ENCODE measurements at places on chromosomes 5 and 9.

- DNase-seq, result no peak
Measured at GRCh38 chr5:81767938-81768337, 17.0 kb upstream of the SSBP2 start.

DNA sequence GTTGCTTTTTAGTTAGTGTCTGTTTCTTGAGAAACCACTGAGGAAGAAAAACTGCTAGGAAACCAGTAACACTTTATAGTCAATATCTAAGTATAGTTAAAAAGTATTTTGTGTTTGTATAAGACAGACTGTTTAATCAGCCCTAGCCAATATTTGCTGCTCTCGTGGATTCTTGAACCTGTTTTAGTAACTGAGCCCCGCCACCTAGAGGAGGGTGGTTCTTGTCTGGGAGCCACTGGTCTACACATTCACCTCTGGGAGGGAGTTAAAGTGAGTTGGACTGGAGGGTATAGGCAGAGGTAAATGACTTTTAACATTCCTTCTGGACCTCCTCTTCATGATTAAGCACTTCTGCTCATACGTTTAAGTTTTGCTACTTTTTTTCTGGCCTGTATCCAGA, 117.2 kb downstream of the SPATA31D1 start:
- no peak for DNase-seq

DNA sequence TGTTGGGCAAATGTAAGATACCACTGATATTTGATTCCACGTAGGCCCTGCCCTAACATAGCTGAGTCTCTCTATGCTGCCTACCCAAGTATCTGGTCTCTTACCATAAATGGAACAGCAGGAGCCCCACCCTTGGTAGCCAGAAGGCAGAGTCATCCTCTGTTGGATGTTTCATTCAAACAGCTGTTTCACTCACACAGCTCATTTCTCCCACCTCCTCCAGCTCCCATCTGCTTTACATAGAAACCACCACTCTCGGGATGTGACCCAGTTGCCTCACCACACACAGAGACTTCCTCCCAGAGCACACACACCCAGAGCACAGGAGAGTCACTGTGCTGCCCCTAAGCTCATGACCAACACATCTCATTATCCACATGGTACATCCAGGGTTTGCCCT, 165.3 kb downstream of the TMEM167A start:
- DNase-seq, result no peak

- DNase-seq, result no peak
Measured at GRCh38 chr9:130051855-130052254, 1.9 kb upstream of the GPR107 start.

DNA sequence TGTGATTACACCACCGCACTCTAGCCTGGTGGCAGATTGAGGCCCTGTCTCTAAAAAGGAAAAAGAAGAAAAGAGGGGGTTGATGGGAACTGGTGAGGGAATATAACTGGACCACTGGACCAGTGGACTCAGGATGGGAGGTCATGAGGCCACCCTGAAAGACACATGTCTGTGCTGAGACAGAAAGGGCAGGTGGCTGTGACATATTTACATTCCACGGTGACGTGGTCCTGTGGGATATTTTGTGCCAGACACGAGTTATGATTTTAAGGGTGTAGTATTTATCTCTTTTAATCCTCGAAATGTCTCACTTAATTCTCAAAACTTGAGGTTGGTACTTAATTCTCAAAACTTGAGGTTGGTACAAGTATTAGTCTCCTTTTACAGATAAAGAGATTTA, 32.9 kb downstream of the LHX2 start:
- DNase-seq, result no peak

DNA sequence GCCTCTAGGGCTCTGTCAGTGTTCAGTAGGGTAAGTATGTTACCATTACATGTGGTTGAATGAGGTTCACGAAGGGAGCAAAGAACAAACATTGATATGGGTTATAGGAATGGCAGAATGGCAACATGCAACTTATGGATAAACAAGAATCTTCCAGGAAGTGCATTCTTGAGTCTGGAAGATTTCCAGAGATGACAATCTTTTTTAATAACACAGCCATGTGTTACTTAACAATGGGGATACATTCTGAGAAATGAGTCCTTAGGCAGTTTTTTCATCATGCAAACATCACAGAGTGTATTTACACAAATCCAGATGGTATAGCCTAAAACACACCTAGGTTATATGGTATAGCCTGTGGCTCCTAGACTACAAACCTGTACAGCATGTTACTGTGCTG, 9.1 kb upstream of the SLC28A3 start:
- no peak for DNase-seq

- DNase-seq, result no peak
Measured at GRCh38 chr9:121133104-121133816, 58.5 kb downstream of the CNTRL start.

- DNase-seq, result peak; percentile 6
Measured at GRCh38 chr5:80825786-80826460, 134.2 kb upstream of the RASGRF2 start.

DNA sequence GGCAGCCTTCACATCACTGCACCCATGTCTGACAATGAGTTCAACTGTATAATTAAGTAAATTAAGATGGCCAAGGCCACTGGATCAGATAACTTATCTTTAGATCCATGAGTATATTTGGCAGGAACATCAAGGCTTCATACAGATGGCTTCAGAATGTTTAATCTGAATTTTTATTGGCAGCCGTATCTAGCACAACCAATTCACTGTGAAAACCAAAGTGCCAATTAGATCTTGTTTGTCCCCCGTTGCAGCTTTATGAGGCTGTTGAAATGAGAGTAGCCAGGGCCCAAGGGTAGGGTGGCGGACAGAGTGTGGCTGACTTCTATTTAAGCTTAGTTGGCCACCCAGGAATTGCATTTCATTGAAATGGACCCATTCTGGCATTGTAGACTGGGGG, 137.7 kb downstream of the SYK start:
- DNase-seq, result peak; percentile 55

- no peak for DNase-seq
Measured at GRCh38 chr9:113687107-113687679, 188.9 kb upstream of the ZNF618 start.

DNA sequence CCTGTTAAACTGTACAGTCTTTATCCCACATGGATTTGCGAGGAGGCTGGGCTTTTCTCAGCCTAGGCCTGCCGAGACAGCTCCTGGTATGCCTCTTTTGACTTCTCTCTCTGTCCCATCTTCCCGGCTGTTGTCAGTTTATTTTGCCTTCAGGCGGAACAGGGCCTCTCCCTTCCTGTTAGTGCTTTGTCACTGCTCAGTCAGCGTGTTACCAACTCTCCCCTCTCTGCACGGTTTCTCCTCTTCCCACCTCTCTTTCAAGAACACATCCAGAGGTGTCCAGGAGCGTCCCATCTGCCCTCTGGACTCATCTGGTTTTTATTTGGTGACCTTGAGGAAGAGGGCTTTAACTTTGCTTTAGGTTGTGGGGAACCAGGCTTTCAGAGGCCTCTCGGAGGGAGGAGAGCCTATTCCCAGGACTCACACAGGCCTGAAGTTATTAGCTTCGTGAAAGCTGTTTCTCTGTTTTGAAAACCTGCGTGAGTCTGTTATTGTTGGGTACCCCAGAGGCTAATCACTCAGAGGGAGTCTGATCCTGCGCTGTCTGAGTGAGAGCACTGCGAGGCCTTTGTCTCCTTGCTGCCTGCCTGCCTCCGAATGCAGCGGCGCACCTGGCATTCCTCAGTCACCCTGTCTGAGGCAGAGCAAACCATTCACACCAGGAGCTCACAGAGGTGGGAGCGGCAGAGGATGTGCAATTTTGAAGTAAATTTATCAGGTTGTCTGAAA, 234.4 kb upstream of the MPDZ start:
- DNase-seq, result no peak

DNA sequence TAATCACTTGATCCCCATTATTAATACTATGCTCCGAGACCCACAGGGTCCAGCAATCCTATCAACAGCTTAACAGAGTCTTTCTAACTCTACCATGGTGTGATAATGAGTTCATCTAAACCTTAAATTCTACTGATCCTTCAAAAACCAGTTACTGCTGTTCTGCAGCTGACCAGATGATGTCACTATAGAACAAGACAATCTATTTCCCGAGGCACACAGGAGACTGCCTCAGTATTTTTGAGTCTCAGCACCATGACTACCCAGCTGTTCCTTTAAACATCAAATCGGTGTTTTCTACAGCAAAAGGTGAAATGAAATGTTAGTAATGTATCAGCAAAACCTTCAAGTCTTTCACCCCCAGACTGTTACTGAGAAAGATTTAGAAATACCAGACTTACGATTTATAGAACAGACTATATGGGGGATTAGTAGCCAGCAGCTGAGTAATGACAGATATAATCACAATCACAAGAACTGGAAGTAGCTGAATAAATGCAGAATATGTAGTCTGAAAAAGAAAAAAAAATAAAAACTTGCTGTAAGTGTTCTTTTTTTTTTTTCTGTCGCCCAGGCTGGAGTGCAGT, 16.9 kb downstream of the DNAJC18 start:
- DNase-seq, result peak; percentile 50

DNA sequence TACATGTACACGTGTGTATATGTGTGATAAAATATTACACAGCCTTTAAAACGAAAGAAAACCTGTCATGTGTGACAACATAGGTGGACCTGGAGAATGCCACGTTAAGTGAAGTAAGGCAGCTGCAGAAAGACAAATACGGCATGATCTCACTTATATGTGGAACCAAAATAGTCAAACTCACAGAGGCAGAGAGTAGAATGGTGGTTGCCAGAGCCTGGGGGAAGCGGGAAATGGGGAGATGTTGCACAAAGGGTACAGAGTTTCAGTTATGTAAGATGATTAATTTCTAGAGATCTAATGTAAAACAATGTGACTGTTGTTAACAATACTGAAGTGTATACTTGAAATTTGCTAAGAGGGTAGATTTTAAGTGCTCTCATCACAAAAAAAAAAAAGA, 34.8 kb downstream of the ADAMTS12 start:
- no peak for DNase-seq
